IMR-90 (cell line): ENCODE measurements at places on chromosomes 11 and 22.

DNA sequence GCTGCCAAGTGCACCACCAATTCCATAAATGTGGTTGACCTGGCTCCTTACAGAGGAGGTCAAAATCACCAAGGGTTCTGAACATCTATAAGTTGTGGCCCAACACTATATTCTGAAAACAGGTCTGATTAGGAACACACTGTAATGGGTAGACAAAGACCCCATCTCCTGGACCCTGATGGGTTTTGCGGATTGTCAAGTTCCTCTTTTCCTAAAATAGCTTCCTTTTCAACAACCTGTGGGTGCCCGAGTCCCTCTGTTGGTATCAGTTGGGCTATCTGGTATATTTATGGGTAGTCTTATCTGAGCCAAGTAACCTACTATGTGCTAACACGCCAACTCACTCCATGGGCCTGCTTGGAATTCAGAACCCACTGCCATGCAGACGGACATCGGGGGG, 9.9 kb upstream of the CACNG2 start:
- DNase-seq, result no peak

DNA sequence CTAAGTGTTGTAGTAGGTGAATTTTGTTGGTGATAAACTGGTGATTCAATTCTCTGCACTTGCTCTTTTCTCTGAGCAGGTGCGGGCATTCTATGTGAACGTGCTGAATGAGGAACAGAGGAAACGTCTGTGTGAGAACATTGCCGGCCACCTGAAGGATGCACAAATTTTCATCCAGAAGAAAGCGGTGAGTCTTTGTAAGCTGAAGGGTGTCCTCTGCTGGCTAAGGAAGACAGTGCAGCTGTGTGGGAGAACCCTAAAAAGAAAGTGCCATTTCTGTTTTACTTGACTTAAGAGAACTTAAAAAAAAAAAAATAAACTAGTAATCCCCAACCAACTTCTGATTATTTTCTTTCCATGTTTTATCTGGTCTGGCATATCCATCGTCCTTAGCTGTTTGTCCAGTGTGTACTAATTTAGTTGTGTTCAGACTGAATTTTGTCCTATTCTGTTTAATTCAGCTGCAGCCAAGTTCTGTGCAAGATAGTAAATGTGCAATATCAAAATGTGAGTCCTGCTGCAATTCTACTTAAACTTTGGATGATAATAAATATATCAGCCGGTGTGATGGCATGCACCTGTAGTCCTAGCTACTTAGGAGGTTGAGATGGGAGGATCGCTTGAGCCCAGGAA, 29.6 kb downstream of the CAT start:
- peak; percentile 14 for DNase-seq

- DNase-seq, result peak; percentile 100
Observed at GRCh38 chr22:30205281-30206115, 41.1 kb downstream of the LIF start.

GRCh38 chr11:44866286-44866685, 84.4 kb downstream of the TP53I11 start:
- DNase-seq, result no peak

GRCh38 chr11:62923601-62924411, 2.6 kb upstream of the CHRM1 start:
- DNase-seq, result no peak

DNA sequence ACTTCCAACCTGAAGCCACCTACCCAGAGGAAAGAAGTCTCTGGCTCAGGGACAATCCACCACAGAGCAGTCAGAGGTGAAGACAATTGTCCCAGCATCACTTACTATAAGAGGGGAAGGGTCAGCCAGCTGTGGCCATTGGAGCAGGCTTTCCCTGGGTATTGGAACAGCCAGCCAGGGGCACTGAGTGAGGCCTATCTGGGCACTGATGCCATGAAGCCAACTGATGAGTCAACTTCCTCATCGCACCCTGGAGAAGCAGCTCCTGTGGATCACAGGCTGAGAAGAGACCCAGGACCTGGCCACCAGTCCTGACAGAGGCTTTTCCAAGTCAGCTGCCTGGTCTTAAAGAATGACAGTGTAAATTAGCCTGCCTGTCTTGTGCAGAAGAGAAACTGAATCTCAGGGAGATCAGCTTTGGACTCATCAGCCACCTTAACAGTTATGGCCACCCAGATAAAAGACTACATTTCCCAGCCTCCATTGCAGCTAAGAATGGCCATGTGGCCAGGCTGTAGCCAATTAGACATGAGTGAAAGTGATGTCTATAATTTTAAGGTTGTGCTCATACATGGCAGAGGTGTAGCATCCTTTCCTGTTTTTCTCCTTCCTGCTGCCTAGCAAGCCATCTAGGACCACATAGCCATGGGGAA, 19.0 kb downstream of the CHST1 start:
- DNase-seq, result peak; percentile 22

- no peak for DNase-seq
Observed at GRCh38 chr11:57313071-57313787, 11.5 kb downstream of the TNKS1BP1 start.
